ENCODE measurements at places on chromosomes 1 and 21.
A peak's percentile ranks its signal among the peaks of the same experiment; 100 is the strongest.

- DNase-seq = no peak
Measured at GRCh38 chr1:156809711-156810366, 6.8 kb downstream of the SH2D2A start.

DNA sequence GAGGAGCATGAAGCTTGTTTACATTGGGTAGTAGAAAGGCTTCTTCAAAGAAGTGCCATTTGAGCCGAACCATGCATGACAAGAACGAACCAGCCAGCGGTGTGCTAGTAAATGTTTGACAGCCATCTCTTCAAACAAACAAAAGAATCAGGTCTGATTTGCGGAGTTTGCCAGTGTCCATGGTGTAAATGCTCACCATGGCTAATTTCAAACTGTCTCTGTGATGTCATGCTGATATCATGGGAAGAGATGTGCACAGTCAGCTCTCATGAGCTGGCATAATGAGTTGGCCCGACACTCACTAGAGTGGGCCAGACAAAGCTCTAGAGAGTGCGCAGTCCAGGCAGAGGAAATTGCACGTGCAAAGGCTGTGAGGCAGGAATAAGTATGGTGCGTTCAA lies 101.1 kb downstream of the KAZN start:
- no peak for DNase-seq

DNA sequence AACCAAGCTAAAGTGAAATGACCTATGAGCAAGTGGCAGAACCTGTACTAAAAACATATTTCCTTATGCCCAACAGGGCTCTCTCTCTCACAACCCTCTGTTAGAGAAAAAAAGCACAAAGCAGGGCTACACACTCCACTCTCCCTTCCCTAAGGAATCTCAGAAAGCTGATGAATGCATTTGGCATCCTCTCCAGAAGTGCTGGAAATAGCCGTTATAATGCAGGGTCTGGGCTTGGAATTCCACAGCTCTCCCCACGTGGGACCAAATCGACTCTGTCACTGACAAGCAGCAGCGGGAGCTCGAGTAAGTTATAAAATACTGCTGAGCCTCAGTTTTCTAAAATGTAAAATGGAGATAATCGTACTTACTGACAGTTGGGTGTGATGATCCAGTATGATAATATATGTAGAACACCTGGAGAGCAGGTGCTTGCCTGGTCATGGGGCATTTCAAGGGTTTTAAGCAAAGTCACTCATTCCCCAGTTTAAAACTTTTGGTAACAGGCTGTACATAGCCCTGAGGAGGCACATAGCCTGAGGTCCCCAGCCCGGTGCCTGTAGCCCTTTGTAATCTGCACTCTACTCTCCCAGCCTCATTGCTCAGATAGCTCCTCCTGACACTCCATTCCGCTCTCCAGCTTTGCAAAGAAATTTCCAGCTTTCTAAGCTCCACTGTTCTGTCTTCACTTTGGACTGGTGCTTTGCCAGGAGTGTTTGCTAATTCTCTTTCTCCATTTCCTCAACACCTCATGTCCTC lies 175.6 kb upstream of the DAB1 start:
- DNase-seq = no peak

DNA sequence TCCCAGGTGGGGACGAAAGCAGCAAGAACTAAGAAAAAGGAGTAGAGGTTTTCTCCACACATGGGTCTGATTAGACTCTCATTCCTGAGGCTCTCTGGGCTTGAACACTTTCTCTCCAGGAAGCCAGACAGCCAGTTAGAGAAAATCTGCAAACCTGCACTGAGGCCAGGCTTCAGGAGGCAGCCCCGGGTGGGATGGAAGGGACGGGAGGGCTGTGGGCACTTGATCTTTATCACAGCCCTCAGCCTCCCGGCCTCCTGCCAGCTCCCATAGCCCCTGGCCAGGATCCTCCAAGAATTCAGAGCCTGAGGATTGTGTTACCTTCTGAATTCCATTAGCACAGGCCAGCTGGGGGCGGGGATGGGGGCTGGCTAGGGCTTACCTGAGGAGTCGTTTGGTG lies 40.1 kb downstream of the SERTAD4 start:
- DNase-seq = no peak

DNA sequence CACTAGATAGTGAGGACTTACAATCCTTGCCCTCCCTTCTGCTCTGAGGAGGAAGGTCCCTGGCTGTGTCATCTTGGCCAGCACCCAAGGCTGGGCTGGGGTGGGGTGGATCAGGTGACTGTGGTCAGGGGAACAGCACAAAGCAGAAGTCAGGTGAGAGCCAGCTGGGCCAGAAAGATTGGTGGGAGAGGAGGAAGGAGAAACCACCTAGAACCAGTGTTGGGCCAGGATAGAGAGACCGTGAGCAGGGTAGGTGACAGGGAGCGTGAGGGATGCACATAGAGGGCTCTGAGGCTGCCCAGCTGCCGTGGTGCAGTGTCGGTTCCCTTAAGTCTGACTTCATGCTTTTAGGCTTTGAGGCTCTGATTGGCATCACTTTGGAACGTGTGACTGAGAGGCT lies 22.7 kb downstream of the NCF2 start:
- DNase-seq = no peak

GRCh38 chr1:25873120-25873519 lies 2.4 kb downstream of the PAQR7 start:
- no peak for DNase-seq

DNA sequence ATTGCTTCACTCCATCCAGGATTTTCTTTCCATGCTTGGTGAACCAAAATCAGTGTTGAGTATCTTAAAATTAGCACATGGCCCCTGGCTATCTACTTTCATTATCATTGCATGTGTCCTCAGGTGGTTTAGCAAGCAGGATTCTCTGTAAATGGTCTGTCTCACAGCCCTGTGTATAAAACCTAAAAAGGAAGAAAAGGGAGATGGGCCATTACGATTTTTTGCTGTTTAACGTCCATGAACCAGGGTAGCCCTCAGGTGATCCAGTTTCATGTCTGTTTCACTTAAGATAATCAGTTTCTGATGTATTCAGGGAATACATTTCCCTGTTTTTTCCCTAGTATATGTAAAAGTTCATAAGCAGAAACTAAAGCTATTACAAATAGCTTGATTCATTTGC lies 238.2 kb downstream of the NFIA start:
- DNase-seq = no peak

DNA sequence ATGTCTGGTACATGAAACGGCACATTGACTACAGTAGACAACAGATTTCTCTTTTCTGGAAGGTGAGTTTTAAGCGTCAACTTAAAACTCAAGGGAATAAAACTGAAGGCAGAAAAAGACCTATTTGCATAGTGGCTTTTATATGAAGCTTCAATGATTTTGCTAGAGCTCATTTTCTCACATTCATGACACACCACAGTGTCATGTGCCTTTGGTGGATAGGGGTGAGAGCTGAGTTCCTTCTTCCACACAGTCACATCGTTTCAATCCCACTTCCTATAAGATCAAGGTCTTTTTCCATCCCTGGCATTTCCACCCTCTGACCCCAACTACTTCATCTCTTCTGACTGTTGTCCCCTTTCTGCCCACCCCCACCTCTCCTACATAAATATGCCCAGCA lies 31.0 kb downstream of the IL12RB2 start:
- DNase-seq = no peak

GRCh38 chr1:65066766-65067490 lies 81.1 kb upstream of the AK4 start:
- DNase-seq = peak; percentile 43
